PC-3 (cell line): ENCODE measurements at places on chromosomes 6 and 20.

DNA sequence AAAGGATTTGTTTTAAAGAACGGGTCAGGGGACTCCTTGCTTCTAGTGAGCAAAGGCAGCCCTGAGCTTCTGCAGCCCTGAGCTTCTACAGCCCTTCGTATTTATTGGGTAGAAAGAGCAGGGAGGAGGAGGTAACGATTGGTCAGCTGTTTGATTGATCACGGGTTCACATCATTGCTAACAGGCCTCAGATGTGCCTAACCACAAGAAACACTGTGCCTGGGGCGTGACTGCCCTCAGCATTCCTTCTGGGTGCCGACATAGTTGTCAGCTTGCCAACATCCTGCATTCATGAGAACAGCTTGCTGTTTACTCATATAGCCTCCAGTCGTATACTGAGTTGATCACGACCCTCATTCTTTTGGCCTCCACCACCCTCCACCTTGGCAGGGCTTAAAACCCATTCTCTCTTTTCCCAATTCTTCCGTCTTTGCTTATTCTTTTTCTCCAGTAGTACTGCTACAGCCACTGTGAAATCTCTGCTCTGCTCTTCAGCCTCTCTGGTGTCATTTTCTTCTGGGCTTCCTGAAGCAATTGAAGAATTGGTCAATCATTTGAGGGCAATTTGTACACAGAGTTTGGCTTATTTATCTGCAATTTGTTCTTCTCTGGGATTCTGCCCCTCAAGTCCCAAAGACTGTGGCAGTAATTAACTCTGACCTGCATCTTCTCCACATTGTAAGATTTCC lies 25.4 kb upstream of the NOP56 start:
- peak; percentile 83 for DNase-seq

DNA sequence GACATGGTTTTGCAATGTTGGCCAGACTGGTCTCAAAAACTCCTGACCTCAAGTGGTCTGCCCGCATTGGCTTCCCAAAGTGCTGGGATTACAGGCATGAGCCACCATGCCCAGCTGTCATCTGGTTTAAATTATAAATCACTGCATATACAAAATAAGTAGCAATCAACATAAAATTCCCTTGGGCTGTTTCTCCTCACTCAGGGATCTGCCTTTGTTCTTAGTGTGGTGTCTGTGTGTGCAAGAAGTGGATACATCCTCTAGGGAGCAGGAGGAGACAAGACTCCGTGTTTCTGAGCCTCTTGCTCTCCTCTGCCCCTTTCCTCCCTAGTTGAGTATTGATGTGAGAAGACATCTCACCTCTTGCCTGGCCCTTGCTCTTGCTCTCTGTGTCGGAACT lies 65.2 kb upstream of the ADGRF4 start:
- peak; percentile 41 for DNase-seq

DNA sequence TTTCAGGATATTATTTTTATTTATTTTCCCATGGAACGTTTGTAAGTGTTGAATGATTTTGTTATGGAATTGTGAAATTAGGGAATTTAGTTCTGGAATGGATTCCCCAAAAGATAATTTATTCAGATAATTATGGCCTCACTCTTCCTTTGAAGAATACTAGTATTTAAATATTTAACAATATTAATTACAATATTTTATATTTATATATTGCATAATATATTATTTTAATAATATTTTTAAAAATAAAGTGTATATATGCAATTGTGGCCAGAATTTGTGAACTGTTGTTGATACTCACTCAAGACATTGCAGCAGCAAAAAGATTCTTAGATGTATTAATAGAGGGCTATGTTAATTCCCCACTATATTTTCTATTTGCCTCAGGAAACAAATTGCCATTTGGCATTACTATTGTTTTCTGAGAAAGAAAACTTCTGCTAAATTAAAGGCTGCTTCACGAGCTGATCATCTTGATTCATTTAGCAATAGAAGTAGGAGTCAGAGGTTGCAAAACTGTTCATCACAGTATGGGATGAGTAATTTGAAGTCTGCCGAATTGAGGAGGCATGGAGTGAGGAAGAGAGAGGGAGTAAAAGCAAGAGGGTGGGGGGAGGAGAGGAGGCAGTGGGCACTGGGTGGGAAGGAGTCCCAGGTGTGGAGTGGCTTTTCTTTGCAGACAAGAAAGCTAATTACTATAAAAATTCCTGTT lies 729.2 kb downstream of the DHX35 start:
- DNase-seq: no peak

DNA sequence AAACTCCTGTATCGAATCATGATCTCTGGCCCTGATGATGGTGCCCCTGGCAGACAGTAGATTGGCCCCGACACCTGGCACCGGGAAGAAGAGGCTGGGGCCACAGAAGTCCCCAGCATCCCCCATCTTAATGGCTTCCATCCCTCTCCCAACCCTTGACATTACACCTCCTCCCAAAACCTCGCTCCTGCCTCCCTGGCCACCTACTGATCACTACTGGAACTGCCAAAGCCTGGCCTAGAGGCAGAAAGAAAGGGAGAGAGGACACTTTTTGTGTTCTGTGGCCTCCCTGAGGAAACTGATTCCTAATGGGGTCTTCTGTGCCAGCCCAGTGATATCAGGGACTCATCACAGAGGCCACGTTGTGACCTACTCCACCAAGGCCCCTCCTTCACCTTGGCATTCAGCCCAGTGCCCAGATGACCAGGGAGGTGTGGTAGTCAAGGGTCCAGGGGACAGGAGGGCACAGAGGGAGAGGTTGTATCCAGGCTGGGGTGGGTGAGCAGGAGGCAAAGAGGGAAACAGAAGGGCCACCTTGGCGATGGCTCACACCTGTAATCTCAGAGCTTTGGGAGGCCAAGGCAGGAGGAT lies 6.1 kb downstream of the C20orf173 start:
- DNase-seq: peak; percentile 57

DNA sequence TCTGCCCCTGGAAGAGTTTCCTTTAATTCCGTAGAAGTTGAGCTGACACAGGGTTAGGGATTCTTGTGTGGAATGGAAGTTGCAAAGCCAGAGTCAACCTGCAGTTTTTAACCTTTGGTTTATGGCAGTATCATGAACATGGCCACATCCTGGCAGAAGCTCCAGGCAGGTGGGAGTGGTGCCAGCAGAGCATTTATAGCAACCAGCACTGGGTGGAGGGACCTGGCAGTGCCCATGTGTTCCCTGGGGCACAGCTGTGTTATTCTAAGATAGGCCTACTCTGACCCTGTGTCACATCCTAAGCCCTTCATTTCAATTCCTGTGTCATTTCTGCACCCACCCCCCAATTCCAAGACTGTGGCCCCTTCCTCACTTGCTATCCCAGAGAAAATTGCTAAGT lies 26.1 kb upstream of the ZNF831 start:
- no peak for DNase-seq

DNA sequence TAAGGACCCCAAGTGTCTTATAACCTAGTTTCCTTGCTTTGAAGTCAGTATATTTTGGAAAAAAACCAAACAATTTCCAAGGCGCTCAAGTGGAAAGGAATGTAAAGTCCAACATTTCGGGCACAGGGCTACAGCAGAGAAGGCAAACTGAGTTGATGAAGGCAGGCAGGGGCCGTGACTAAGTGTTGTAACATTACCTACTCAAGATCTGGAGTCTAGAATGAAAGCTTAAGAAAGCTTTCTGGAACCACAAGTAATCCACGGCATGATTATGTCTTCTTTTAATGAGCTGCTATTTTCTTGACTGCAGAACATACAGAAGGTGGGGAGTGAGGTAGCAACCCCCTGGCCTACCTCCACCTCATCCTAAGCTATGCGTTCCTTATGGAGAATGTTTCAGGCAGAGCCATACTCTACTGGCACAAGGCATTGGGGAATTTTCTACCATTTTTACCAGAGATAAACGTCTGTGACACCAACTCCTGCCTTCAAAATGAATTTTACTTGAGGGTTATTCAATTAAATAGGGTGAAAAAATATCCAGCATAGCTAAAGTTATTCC lies 4.3 kb downstream of the PPP1R10 start:
- DNase-seq: peak; percentile 37
